Activated CD4-positive, alpha-beta T cell treated with anti-CD3 and anti-CD28 coated beads, Interleukin-2, amount 50 U/mL, for 48 hours (primary cell): ENCODE measurements at places on chromosomes 12 and 14.

DNA sequence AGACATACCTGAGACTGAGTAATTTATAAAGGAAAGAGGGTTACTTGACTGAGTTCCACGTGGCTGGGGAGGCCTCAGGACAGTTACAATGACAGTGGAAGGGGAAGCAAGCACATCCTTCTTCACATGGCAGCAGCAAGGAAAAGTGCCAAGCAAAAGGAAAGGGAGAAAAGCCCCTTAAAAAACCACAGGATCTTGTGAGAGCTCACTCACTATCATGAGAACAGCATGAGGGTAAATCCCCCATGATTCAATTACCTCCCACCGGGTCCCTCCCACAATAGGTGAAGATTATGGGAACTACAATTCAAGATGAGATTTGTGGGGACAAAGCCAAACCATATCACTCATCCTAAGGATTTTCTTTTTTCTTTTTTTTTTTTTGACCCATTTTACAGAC, 177.8 kb upstream of the EEA1 start:
- DNase-seq, result no peak

DNA sequence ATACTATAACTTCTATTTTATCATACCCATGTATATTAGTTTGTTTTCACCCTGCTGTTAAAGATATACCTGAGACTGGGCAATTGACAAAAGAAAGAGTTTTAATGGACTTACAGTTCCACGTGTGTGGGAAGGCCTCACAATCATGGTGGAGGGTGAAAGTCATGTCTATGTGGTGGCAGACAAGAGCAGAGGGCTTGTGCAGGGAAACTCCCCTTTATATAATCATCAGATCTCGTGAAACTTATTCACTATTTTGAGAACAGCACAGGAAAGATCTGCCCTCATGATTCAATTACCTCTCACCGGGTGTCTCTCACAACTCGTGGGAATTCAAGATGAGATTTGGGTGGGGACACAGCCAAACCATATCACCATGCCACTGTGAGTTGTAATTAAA, 135.8 kb downstream of the SYNE2 start:
- no peak for DNase-seq

DNA sequence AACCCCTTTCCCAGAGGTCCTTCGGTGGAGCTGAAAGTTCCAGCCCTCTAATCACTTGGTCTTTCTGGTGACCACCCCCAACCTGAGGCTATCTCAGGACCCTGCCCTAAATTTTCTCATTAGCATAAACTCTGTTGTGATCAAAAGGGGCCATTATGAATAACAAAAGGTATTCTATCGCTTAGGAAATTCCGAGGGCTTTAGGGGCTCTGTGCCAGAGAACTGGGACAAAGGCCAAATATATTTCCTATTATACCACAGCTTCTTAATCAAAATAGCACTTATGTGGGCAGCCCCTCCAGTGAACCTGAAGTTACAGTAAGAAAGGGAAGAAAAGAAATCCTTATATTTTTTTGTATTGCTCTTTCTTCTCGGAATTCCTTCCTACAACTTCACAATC, 125.3 kb upstream of the NPAS3 start:
- DNase-seq, result no peak

DNA sequence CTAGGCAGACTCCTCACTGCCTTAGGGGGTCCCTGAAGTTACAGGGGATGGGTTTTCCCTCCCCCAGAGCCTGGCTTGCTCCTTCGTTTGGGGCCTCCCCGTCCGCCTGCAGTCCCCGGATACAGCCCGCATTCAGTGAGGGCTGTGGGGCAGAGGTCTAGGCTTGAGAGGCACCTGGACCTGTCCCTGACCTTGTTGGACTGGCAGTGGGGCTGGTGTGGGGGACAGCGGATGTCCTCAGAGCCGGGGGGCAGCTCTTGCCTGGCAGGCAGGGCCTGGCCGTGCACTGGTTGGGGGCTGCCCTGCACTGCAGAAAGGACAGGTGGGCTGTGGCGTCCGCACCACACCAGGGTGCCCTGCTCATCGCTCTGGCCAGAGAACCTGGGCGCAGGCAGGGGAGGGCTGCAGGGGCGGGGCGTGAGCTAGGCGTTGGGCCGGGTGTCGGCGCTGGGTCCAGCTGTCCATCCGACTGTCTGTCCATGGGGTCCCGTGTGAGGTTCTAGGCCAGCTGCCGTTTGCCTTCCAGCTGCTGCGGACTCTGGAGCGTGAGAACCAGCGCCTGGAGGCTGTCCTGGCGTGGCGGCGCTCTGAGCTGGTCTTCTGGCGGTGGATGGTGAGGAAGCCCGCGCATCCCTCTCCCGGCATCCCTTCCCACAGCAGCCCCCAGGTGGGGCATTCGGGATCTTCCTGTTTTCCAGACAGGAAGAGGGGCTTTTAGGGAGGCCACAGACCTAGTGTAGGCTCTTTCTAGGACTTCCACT, 6.0 kb downstream of the TEDC1 start:
- no peak for DNase-seq

GRCh38 chr12:48197549-48197970, 5.5 kb downstream of the OR10AD1 start:
- no peak for DNase-seq

GRCh38 chr12:11897923-11898322, 172.8 kb upstream of the BCL2L14 start:
- DNase-seq, result no peak

GRCh38 chr12:95258151-95258550, 40.5 kb downstream of the VEZT start:
- DNase-seq, result no peak

- DNase-seq, result no peak
These were observed 189.5 kb downstream of the KITLG start for GRCh38 chr12:88390811-88391210.

DNA sequence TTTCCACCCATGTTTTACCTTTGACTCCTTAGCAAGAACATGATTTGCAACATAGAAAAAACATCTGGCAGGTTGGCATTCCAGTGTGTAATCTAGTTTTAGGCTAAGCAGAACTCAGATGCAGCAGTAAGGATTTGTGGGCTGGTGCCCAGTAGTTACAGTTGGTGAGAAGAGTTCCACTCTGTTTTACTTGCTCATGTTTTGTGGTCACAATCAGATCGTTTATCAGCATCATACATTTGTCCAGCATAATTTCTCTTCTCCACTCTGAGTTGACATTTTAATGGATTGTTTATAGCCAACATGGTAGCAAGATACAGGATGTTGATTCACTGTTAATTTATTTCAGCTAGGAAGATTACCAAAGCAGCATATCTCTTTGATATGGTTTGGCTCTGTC, 120.0 kb downstream of the PDE6H start:
- DNase-seq, result no peak

- DNase-seq, result peak; percentile 68
These were observed 3.6 kb downstream of the SMIM41 start for GRCh38 chr12:52082988-52083637.
